ENCODE measurements at places on chromosomes 6 and 20.

GRCh38 chr6:119426619-119427018, 77.1 kb upstream of the MAN1A1 start:
- DNase-seq, result no peak

DNA sequence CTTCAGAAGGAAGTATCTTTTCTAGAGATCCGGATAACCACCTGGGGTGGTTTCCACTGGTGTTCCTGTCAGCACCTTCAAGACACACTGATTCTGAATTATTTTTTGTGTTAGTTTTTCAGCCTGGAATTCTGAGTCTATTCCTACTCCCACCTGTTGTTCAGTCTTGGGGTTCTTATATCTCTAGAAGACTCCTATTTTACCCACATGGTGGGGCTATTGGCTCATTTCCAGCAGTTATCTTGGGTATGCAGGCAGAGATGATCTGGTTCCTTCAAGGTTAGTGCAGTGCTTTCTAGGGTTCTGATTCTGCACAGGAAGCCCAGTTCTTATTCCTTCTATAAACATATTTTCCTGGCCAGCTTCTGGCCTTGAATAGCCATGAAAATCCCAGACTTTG, 175.6 kb upstream of the PDE7B start:
- peak; percentile 23 for DNase-seq

DNA sequence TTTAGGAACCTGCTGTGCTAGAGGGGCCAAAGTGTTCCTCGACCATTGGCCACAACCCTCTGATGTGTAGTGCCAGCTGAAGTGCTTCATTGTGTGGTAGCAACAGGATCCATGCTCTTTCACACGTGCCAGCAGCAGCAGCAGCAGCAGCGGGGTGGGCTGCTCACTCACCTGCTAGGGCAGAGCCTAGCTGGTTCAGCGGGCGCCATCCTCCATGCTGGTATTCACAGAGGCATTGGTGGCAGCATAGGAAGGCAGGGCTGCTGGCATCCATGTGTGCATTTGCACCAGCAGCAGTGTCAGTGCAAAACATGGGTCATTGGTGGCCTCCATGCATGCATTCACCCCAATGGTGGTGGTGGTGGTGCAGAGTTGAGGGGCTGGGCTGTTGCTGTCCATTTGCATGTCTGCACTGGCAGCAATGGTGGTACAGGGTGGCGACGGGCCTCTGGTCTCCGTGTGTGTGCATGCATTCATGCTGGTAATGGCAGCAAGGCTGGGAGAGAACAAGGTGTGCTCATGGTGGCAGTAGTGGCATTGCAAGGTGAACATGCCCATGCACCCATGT, 13.2 kb upstream of the TINAG start:
- no peak for DNase-seq

- DNase-seq, result no peak
Measured at GRCh38 chr20:1734269-1734858, 76.8 kb upstream of the SIRPG start.

DNA sequence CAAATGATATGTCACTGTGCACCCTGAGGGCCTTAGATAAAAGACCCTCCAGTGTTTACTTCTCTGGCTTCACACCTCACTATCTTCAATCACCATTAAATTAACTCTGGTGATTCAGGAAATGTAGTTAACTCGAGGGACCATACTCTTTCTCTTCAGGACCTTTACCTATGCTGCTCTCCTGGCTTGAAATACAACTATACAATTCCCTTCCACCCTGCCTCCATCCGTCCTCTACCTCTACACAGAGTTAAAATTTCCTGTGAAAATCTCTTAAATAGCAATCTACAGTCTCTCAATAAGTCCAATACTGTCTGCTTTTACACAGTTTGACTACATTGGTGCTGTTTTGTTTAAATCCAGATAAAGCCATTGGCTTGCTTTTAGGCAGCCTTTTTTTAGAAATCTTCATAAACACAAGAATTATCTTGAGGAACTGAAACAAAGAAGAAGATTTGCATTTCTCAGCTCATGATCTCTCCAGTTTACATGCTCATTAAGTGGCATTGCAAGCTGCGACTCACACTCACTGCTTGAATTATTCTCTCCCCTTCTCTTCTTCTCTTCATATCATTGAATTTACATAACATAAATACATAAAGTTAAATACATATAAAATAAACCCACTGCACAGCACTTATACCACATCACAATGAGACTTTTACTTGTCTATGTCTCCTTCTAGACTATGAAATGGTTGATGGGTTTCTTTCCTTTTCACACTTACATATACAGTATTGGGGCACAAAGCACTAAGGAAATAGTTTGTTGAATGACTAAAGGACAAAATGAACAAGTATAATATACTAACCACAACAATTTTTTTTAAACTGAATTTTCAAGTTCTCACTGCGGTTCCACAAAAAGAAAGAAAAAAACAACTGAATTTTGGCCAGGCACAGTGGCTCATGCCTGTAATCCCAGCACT, 239.0 kb upstream of the KCNQ5 start:
- DNase-seq, result no peak

Data from HCT116 (cell line).